ENCODE measurements at places on chromosomes 7 and 10. TPM values are rescaled to one million over a fixed set of nuclear protein-coding genes. Genes with fewer than 3 reads are reported as not detected.

PLCE1 gene
- 4.6 TPM for total RNA-seq

PLAC9 gene
- 23.2 TPM for total RNA-seq

GNG11 gene
- 20.3 TPM for total RNA-seq

DGKI gene
- total RNA-seq, result 0.47 TPM
